ENCODE measurements at places on chromosomes 7 and 10.

DNA sequence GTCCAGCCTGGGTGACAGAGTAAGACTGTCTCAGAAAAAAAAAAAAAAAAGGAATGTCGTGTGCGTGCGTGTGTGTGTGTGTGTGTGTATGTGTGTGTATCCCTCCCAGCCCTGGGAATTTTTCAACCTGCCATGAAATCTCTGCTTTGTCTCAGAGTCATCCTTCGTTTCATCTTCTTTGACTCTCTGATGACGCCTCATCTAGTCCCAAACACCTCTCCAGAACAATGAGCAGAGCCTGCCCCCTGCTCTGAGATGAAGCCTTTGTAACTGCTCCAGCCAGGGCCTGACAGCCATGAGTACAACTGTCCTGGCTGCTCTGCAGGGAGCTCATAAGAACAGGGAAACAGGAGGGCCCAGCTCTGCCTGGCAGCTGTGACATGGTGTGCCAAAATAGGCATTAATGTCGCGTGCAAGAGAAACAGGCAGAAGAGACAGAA lies 149.5 kb downstream of the FAM107B start:
- no peak for DNase-seq

- no peak for DNase-seq
These were observed 716 bp downstream of the SMARCD3 start for GRCh38 chr7:151247611-151248345.

- DNase-seq, result no peak
These were observed 27.0 kb downstream of the ANXA8 start for GRCh38 chr10:47456794-47457527.

- DNase-seq, result no peak
These were observed 765 bp downstream of the CCAR1 start for GRCh38 chr10:68721673-68722335.

- no peak for DNase-seq
These were observed 146.7 kb upstream of the SP4 start for GRCh38 chr7:21281193-21281592.

DNA sequence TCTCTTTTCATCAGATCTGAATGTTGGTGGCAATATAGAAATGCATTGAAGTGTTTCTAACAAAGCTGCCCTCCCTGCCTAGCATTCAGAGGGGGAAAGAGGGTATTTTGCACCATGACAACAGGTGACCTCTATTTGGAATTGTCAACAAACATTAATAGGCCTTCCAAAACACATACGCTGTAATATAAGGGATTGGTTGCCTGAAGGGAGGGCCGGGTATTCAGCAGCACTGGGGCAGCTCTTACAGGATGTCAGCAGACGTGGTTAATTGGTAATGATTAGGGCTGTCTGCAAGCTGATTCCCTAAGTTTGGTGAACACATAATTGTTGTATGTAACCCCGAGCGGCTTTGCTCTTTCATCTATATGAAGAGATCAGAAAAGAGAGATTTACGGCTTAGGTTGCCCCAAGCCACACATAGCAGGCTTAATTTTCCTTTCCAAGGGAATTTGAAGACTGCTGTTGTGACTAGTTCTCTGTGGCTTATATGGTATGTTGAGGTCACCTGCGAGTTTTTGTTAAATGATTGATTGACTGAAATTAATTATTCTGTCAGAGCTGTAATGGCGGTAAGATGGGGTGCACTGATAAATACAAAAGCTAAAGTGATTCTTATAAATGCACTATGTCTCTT lies 759.3 kb downstream of the LRMDA start:
- no peak for DNase-seq

GRCh38 chr10:102394079-102394800 lies 1.3 kb upstream of the NFKB2 start:
- DNase-seq, result peak; percentile 95

DNA sequence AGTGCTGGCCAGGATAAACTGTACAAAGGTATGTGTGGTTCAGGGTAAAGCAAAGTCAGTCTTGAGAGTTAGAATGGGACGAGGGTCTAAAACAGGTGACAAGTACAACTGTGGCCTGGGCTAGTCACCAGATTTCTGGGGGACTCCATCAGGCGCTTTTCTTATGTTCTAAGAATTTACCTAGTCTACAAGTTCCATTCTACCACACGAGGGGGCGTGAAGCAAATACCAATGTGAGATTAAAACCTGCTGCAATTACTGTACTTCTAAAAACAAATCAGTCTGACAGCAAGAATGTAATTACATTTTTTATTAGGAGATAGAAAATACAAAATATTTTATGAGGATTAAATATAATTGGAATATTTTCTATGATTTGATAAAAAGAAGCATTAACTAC lies 146.5 kb downstream of the ALOX5 start:
- DNase-seq, result no peak

DNA sequence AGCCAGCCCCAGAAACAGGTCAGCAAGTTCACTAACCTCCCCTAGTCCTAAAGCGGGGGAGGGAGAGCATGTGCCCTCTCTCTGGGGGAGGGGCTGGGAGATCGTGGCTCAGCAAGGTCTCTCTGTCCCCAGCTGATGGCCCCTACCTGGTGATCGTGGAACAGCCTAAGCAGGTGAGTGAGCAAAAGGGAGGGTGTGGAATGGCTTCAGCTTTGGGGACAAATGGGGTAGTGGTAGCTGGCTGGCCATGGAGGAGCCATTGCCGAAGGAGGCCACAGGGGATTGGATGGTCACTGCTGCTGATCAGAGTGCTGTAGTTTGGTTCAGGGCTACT lies 779 bp downstream of the NFKB2 start:
- no peak for DNase-seq

GRCh38 chr7:97798046-97799019 lies 66.4 kb downstream of the TAC1 start:
- DNase-seq, result no peak

GRCh38 chr10:89147256-89147655 lies 59.9 kb downstream of the CH25H start:
- DNase-seq, result no peak

DNA sequence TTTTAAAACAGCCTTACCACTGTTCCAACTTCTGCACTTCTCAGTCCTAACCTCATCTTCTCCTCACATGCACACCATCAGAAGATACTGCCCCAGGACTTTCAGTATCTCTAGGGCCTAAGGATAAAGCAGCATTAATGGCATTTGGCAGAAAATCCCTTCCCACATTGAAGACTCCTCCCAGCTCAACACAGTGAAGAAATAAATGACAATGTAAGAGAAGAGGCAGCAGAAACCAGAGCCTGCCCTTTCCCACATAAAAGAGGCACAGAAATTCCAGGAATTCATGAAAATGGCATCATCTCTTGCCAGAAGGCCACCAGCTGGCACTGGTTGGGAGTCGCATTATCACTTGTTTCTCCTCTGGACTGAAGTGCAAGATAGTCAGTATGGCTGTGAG lies 3.7 kb downstream of the GCC1 start:
- no peak for DNase-seq

- no peak for DNase-seq
These were observed 250.5 kb downstream of the RAB11FIP2 start for GRCh38 chr10:117796130-117796745.

GRCh38 chr7:156194813-156195212 lies 382.6 kb upstream of the SHH start:
- no peak for DNase-seq

- no peak for DNase-seq
These were observed 23.8 kb upstream of the PPP1R9A start for GRCh38 chr7:94883616-94884015.

GRCh38 chr7:77306231-77307067 lies 106.8 kb upstream of the FGL2 start:
- no peak for DNase-seq

- DNase-seq, result no peak
These were observed 139.9 kb upstream of the AKR1E2 start for GRCh38 chr10:4685904-4686643.

DNA sequence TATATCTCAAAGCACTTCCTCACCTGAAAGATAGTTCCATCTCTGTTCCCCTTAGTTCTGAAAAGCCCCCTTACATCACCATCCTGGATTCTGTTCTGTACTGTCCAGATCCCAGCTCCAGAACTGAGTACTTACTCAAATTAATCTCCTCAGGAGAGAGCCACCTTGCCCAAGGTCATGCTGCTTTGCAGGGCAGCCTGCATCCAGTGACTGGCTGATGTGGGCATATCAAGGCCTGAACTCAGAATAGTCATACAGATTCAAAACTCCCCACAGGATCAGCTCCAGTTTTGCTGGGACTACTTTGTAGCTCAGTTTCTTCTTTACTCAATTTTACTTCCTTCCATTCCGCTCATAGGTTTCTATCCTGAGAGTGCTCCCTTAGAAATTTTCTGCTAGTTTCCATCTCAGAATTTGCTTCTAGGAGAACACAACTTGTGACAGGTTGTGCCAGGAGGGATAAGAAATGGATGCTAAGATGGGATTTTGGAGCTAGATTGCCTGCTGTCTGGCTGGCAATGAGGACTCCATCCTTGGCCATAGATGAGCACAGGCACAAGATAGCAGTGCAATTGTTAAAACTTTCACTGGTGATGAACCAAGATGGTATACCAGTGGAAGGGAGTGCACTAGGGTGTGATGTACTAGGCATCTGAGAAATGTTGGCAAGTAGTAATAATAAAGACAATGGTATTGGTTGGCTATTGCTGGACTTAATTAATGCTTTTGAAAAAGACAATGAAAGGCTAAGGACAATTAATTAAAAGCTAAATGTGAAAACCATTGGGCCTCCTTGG lies 17.3 kb downstream of the SRGN start:
- DNase-seq, result no peak

- no peak for DNase-seq
These were observed 67.4 kb downstream of the HTR7 start for GRCh38 chr10:90790422-90790821.

DNA sequence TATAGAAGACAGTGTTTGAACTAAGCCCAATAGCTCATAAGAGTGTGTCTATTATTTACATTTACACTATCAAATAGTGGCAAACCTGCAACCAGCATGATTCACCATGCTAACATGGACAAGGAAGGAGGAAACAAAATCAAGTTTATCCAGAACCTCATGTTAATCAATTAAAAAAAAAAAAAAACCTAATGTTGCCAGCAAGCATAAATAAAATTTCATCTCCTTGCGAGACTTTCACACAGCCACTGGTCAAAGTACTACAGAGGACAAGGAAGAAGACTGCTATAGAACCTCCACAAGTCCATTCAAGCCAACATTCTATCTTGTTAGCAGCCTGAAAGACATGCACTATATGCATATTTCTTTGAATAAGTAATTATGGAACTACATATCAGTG lies 9.7 kb downstream of the TM9SF3 start:
- DNase-seq, result no peak

GRCh38 chr10:87594864-87595263 lies 64.8 kb upstream of the PAPSS2 start:
- DNase-seq, result no peak

DNA sequence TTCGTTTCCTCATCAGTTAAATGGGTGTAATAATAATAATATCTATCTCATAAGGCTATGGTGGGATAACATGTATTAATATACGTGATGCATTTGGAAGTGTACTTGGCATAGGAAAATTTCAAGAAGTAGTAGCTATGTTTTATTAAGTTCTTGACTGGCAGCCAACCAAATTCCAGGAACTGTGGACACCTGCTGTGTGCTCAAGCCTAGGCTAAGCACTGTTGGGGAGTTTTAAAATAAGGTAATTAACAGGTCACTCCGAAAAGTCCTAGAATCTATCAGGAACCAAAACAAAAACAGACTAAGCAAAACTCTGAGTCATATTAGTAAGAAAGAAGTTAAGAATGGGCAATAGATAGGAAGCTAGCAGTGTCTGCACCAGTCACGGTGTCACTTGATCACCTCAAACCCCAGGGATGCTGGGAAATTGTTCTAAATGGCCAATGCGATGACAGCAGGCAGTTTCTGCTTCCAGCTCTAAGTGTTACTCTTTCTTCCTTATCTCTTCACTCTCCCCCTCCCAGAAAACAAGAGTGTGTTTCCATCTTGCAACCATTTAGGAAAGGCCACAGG lies 92.0 kb upstream of the GDF10 start:
- no peak for DNase-seq

DNA sequence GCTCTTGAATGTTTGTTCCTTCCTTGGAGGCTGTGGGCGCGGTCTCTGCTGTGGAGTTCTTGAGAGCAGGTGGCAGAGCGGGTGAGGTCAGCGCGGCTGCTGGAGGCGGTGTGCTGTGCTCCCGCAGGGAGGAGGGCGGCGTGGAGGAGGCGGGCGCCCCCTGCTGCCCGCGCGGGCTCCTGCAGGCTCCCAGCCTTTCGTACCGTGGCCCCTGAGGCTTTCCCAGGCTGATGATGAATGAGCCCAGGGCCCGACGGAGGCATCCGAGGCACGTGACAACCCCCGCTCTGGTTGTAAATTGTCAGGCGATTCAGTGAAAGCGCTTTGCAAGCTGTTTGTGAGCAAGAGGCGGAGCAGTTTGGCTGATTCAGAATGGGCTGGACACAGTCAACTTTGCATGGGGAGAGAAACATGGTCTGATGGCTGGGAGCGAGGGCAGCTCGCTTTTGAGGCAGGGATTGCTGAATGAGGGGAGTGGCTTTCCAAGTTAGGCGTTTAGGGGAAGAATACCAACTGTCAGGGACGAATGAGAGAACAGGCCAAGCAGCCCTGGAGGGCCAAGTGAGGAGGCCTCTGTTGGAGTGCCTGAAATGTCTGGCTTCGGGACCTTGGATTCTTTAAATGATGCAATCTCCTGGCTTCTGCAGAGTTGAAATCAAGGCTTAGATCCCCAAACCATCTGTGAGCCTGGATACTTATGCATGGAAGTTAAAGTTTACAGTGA lies 46.6 kb downstream of the CDHR3 start:
- peak; percentile 43 for DNase-seq

- no peak for DNase-seq
These were observed 51.8 kb upstream of the CHST3 start for GRCh38 chr10:71912431-71912830.

- no peak for DNase-seq
These were observed 404.7 kb upstream of the PODXL start for GRCh38 chr7:131961054-131961680.

DNA sequence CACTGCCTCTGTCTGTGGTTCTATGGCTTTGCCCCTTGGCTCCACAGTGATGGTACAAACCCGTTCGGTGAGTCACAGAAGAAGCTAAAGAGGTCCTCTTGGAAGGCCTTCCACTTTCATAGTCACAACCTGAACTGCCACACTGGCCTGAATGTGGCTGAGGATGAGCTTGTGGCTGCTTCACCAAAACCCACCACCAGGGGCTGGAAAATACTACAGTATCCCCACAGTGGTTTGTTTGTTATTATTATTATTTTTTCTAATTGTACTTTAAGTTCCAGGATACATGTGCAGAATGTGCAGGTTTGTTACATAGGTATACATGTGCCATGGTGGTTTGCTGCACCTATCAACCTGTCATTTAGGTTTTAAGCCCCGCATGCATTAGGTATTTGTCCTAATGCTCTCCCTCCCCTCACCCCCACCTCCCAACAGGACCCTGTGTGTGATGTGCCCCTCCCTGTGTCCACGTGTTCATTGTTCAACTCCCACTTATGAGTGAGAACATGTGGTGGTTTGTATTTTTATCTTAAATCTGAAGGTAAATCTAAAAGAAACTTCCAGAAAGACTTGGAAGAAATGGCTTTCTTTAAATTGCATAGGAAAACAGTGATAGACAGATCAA lies 160.8 kb upstream of the NPSR1 start:
- no peak for DNase-seq

GRCh38 chr10:22992075-22992474 lies 64.2 kb downstream of the ARMC3 start:
- DNase-seq, result no peak

Measured in stimulated activated CD4-positive, alpha-beta T cell treated with anti-CD3 and anti-CD28 coated beads, Interleukin-1b, Interleukin-23, amount 100 ng/mL, for 1 hour (primary cell).